NCI-H1694 (cell line): ENCODE measurements at places on chromosomes 3 and 15.

- DNase-seq: no peak
Measured at GRCh38 chr3:140850210-140850955, 91.3 kb upstream of the SLC25A36 start.

GRCh38 chr3:169053427-169053826, 610.1 kb downstream of the MECOM start:
- DNase-seq: no peak

DNA sequence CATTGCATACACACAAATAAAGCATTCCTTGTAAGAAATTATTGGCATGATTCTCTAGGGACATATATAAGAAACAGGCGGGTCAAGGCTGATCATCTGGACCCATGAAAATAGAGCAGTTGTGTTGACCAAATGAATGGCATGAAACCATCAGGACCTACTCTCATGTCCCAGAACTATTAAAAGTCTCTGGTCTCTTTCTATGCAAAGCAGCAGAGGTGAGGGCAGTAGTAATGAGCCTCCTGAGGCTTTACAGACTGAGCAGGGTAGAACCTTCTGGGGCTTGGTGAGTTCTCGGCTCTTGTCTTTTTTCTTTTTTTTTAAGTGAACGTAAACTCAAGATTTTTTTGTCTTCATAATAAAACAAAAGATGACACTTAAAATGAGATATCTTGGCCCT, 9.3 kb downstream of the GLDN start:
- DNase-seq: no peak

GRCh38 chr3:149448331-149448831, 26.1 kb upstream of the TM4SF4 start:
- no peak for DNase-seq

GRCh38 chr15:83250781-83251180, 33.7 kb downstream of the BNC1 start:
- no peak for DNase-seq

GRCh38 chr15:42736178-42736792, 643 bp downstream of the CDAN1 start:
- no peak for DNase-seq

DNA sequence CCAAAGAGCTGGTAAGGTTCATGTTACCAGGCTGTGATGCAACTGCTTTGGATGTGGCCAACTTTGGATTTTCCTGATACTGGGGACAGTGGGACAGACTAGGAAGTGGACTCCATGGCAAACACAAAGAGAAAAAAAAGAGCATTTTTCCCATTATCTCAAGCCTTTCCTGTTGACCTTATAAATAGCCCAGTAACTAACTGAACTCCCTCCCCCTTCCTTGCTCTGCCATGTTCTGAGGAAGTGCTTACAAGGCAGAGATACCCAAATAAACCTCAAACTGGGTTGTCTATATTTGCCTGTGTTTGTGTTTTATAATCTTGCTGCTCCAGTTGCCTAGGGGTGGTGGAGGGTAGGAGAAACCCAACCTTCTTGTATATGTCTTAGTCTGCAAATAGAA, 27.3 kb upstream of the SLC9A9 start:
- no peak for DNase-seq

DNA sequence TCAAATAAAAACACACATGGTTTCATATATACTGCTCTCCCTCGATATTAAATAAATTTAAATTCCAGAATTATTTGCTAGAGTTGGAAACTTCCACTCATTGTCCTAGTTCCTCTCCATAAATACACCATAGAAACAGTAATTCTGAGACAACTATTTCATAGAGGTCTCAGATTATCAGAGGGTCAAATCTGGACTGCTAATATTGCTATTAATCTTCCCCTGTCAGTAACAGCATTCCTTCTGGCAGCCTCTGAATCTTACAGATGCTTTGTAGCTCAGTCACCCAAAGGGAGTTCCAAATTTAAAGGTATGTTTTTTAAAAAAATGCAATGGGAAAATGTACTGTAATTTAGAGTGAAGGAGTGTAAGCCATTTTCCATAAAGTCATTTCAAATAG, 428.8 kb downstream of the PYDC2 start:
- DNase-seq: no peak

DNA sequence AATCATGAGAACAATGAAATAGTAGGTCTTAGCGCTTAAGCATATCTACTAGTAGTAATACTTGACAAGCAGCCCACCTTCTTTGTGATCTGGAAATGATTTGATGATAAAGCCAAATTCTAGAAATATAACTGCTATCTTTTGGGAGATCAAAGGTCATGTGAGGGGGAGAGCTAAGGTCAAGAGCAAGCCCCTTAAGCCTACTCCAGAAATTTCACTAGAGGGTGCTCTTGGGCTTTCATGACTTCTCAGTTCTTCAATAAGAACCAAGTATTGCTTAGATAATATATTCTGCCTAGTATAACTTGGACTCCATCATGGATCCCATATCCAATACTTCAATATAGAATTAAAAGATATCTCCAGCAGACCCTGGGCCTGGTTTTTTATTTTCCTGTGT, 319.6 kb downstream of the ZBTB20 start:
- peak; percentile 51 for DNase-seq

DNA sequence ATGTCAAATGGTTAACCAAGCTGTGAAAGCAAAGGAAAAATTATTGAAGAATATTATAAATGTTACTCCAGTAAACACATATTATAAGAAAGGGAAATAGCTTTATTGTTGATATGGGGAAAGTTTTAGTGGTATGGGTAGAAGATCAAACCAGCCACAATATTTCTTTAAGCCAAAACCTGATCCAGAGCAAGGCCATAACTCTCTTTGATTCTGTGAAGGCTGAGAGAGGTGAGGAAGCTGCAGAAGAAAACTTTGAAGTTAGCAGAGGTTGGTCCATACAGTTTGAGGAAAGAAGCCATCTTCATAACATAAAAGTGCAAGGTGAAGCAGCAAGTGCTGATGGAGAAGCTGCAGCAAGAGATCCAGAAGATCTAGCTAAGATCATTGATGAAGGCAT, 54.8 kb downstream of the LYZL4 start:
- DNase-seq: no peak

GRCh38 chr15:57134851-57135250, 216.4 kb downstream of the TCF12 start:
- DNase-seq: peak; percentile 91
